ENCODE measurements at places on chromosomes 12 and 14. TPM values are rescaled to one million over a fixed set of nuclear protein-coding genes. Genes with fewer than 3 reads are reported as not detected.

The CCDC85C gene
- total RNA-seq: 3.8 TPM

DNA sequence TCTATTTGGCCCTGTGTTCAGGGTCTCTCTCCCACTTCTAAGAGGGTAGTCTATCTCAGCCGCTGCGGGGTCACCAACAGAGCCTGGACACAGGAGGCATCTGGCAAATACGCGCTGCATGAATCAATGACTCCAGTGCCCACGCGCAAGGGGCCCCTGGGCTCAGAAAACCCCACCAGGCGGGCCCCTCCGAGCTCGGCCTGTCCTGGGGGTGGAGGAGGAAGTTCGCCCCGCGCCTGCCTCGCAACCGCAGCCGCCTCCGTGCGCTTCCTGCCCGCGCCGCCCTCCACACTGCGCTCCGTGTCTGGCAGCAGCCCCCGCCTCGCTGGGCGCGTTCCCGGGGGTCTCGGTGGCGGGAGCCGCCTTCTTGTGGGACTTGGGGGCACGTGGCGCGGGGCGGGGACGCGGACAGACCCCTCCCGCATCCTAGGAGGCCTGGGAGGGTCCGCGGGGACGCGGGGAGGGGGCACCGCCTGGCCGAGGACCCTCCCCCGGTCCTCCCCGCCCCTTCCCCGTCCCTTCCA, 811 bp upstream of the FBRSL1 start:
- DNase-seq: peak; percentile 52

The FOXA1 gene
- total RNA-seq: 0.35 TPM

The NANOG gene
- total RNA-seq: 0.27 TPM

DNA sequence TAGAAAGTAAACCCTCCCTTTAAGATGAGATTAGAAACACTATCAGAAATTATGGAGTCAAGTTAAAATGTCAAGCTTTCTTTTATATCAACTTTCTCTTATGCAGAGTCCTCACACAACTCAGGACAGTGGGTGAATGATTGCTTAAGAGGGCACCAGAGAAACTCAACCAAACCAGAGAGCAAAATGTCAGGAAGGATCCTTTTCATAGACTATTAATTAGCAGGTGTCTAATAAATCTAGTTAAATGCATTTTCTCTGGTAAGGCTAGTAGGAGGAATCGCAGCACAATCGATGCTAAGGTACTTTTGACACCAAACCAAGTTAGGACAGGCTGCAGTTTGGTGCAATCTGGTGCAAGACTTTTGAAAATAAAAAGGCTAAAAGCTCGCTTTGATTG, 614.7 kb upstream of the FOXG1 start:
- no peak for DNase-seq

- DNase-seq: no peak
These were observed 649 bp upstream of the GNPNAT1 start for GRCh38 chr14:52792097-52792415.

The OR11H6 gene
- total RNA-seq: not detected

All from activated T-cell treated with anti-CD3 and anti-CD28 coated beads, Interleukin-2, amount 50 U/mL, for 4 hours (primary cell).